ENCODE measurements at places on chromosomes 7 and 10.

- no peak for DNase-seq
These were observed 64.6 kb downstream of the CUX1 start for GRCh38 chr7:101882005-101882421.

DNA sequence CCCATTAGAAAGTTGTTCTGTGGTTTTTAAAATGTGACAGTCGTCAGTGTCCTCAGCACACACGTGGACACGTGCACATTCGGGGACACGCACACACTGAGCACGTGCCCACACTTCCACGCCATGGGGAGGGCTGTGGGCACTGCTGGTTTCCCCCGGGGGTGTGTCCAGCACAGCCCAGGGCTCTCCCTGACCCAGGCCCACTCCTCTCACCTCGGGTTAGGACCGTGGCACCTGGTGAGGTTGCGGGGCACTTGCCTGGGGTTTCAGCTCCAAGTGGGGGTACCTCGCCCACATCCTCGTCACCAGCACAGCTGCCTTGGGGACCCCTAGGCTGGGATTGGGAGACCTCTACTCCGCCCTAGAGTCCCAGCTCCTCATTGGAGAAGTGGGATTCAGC is 20.7 kb downstream of the GET4 start:
- no peak for DNase-seq

- DNase-seq, result no peak
These were observed 173.8 kb upstream of the GHITM start for GRCh38 chr10:83965473-83965872.

- DNase-seq, result no peak
These were observed 61.9 kb downstream of the TES start for GRCh38 chr7:116271963-116272886.

DNA sequence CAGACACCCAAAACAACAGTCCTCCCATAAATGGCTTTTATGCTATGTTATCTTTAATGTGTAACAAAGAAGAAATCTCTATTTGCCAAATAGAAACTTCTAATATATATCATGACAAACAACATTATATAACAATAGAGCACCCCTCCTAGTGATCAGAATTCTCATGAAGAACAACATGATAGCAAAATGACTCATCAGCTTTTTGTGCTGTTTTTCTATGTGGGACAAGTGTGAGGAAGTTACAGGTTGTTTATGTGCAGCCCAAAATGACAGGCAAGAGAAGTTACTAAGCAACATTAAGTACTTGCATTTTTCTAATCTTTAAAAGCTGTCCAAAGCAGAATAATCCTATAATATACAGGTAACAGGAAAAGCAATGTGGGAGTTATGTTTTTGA is 7.7 kb downstream of the DGKB start:
- DNase-seq, result peak; percentile 24

DNA sequence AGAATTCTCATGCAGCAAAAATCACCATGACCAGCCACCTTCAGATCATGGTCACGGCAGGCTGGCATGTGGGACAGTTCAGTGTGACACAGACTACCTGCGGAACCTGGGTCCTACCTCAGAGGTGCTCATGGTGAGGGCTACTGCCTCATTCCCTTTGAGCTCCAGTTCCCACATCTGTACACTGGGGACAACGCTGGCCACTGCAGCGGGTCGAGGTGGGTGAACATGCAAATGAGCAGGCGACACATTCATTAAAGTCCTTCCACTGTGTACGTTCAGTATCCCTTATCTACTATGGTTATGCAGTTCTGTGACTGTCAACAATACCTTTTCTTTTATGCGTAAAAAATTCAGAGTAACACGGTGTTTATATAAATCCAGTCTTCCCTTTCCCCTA is 218.7 kb upstream of the AOAH start:
- no peak for DNase-seq

DNA sequence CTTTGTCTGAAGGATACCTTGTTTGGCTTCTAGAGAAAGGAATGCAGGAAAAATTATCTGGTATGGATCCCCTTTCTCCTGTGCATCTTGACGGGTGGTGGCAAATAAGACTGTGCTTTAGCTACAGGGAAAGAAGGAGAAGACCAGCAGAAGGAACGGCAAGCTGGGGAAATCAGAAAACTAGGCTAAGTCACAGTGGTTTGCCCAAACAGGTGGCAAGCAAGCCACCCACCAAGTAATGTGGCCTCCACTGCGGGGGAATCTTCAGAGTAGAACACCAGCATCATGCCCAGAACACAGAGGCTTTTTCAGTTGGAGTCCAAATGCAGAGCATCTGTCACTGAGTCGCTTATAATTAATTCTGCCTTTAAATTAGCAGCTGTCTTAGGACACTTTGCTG is 282.8 kb downstream of the PHF14 start:
- no peak for DNase-seq

DNA sequence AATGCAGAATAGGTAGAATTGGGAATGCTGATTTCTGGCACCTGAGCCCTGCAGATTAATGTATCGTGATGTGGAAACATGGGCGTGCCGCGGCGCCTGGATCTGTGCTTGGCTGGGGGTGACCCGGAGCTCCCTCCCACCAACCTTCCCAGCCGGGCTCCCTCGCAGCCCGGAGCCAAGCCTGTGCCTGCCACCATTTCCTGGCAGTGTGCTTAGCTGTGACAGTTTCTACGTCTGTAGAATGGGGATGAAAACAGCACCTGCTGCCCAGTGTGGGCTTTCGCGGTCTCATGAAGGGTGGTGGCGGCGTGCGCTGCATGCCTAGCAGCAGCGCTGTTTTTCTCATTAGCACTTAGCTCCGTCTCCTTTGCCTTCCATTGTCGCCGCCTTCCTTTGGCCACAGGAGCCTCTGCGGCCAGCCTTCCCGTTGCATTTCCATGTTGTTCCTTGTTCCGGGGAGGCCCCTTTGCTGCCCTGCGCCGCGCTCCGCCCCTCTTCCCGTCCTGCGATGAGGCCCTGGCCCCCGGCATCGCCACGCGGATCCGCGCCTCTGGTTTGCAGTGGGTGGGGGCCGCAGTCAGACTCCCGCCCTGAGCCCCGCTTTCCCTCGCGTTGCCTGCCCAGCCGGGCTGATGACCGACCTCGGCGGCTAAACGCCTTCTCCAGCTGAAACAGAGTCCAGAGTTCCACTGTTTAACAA is 84.2 kb downstream of the CUL1 start:
- DNase-seq, result no peak

GRCh38 chr7:116339564-116339963 is 129.2 kb downstream of the TES start:
- no peak for DNase-seq

- peak; percentile 1 for DNase-seq
These were observed 1156.3 kb downstream of the SORCS3 start for GRCh38 chr10:105797234-105797890.

DNA sequence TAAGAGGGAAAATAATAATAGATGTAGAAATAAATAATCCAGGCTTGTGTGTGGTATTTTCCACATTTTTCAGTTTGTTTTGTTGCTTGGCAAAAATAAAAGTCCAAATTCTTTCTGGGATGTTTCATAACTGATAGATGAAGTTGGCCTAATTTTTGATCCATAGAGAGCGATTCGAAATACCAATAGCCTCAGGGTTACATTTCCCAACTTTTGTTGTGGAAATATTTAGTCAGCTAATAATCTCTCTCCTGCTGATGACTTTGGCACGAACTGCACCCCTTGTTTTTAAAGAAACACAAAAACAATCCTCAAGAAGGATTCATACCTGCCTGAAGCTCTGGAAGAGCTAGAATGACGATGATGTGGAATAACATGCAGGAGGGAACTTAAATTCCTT is 483.2 kb downstream of the ADRA2A start:
- DNase-seq, result no peak

DNA sequence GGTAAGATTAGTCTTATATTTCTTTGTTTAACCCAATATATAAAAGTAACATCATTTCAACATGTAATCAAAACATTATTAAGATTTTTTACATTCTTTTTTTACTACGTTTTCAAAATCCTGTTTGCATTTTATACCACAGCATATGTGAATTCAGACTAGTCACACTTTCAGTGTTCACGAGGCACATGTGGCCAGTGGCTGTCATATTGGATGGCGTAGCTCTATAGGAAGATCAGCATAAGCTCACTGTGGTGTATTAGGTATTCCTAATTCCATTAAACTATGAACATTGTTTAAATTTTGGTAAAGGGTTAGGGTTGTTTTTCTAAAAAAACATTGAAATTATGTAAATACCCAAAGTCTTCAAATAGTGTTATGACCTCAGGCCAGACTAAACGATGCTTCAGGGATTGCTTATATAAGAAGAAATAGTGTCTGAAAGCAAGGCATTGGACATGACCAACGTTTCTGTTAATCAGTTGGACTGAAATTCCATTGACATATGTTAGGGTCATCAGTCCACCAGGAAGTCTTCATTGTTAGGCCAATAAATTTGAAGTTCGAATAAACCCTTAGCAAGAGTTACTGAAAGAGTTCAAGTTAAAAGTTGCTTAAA is 97.0 kb downstream of the BICC1 start:
- DNase-seq, result no peak

- no peak for DNase-seq
These were observed 94.5 kb downstream of the KIF20B start for GRCh38 chr10:89795840-89796239.

GRCh38 chr7:102933763-102934162 is 21.0 kb downstream of the LRRC17 start:
- no peak for DNase-seq

GRCh38 chr7:52009181-52009580 is 692.6 kb upstream of the COBL start:
- DNase-seq, result no peak

DNA sequence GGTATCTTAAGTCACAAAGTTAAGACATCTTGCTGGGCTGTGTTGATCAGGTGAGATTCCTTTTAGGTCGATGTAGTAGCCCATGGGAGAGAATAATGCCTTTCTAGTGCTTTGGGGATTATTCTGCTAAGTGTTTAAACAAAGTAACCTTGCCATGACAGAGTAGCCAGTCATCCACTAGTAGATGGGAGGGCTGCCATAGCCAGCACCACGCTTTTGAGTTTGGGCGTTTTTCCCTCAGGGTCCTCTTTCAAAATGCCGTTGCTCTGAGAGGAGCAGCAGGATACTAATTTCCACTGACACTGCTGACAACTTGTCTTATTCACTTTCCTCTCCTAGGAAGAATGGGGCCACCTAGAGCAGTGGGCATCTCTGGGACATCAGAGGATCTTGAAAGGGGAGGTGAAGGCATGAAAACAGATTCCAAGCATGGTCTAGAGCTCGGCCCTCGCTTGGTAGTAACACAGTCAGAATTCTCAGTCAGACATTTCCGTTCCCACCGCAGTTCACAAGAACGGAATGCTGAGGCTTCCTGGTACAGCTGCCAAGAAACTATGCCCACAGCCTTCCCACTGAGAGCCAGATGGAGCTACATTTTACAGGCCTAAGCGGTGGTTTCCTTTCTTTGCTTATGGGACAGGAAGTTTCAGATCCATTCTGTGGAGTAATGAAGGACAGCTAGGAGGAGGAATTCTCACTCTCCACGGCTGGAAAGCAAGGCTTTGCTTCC is 15.3 kb upstream of the RSU1 start:
- no peak for DNase-seq

DNA sequence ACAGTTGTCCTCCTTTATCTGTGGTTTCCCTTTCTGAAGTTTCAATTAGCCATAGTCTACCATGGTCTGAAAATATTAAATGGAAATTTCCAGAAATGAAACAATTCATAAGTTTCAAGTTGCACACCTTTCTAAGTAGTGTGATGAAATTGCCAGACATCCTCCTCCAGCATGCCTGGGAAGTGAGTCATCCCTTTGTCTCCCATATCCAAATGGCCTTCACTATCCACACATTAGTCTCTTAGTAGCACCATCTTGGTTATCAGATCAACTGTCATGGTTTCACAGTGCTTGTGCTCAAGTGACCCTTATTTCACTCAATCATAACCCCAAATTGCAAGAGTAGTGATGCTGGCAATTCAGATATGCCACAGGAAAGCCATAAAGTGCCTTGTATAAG is 83.4 kb upstream of the PPP1R9A start:
- no peak for DNase-seq

DNA sequence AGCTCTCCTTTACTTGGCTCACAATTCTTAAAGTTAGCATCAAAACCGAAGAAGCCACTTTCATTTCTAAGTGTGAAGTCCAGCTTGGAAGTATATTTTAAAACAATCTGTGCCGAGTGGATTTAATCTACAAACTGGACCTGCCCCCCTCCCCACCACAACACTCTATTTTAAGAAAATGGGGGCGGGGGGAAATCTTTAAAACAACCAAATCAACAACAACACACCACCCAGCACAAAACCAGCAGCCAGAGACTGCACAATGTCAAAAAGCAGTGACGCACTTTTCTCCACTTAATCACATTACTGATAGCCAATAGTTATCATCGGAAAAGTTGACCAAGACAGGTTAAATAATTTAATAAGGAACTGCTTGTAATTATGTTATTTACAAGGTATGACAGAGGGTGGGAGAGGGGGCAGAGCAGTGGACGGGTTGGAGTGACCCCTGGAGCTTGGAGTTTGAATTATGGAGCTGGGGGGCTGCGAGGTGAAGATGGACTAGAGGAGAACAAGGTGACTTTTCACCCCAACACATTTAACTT is 2.8 kb downstream of the EBF3 start:
- DNase-seq, result peak; percentile 6

DNA sequence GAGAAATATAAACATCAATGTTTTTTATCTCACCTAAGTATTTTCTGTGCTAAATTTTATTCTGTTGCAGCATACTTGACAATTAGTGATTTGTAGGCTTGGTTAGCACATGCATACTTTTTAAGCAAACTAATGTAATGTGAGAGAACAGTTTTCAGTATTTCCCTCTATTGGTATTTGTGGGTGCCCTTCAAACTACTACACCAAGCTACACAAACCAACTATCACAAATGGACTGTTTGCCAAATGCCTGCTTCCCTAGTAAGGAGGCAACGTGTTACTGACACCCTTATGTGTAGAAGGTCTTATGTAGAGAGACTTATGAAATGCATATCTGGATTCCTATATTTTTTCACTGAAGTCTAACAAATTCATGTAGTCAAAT is 98.4 kb upstream of the FZD1 start:
- no peak for DNase-seq

DNA sequence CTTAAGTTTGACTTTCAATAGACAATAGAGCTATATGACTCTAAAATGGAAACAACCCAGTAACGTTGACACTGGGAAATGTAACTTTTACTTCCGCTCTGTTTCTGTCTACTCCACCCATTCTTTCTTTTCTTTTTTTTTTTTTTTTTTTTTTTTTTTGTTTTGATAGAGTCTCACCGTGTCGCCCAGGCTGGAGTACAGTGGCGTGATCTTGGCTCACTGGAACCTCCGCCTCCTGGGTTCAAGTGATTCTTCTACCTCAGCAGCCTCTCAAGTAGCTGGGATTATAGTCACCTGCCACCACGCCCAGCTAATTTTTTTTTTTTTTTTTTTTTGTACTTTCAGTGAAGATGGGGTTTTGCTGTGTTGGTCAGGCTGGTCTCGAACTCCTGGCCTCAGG is 13.9 kb downstream of the PRSS2 start:
- no peak for DNase-seq

All from NCI-H345 (cell line).